ENCODE measurements at places on chromosomes 12 and 14.

GRCh38 chr12:3217683-3218079 lies 140.5 kb downstream of the TSPAN9 start:
- DNase-seq = no peak

DNA sequence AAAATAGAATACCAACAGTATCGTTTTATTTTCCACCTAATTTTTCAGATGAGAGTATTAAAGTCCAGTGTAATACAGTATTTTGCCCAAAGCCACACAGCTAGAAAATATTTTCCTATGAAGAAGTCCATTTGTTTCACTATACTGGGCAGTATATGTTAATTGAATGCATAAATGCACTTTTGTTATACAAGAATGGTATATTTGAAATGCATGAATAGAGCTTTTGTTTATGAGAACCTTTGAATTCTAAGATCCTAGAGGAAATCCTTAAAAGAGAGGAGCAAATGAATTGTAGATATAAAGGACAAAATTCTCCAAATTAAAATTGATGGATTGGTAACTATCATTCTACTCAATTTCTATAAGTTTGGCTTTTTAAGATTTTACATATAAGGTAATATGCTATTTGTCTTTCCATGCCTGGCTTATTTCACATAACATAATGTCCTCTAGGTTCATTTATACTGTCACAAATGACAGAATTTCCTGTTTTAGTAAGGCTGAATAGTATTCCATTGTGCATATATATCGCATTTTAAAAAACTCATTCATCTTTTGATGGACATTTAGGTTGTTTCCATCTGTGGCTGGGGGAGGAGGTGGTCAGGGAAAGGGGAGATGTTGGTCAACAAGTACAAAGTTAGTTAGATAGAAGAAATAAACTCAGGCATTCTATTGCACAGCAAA lies 136.6 kb upstream of the DCN start:
- DNase-seq = no peak

DNA sequence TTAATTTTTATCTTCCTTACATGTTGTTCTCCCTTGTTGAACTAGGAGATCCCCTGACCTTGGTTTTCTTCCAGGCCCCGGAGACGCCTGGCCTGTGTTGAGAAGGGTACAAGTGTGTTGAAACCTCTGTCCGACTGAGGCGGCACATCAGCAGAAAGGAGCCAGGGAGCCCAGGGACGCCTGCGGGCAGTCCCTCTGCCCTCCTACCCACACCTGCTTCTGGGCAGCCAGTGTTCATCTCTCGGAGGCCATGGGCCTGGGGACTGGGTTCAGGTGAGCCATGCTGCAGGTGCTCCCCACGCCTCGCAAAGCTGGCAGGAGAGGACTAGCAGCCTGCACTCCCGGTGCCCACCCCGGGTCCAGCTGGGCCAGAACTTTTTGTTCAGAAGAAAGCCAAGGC lies 39.9 kb upstream of the EIF5 start:
- DNase-seq = no peak

- DNase-seq = no peak
These were observed 211.0 kb upstream of the NUDT4 start for GRCh38 chr12:93166541-93167307.

DNA sequence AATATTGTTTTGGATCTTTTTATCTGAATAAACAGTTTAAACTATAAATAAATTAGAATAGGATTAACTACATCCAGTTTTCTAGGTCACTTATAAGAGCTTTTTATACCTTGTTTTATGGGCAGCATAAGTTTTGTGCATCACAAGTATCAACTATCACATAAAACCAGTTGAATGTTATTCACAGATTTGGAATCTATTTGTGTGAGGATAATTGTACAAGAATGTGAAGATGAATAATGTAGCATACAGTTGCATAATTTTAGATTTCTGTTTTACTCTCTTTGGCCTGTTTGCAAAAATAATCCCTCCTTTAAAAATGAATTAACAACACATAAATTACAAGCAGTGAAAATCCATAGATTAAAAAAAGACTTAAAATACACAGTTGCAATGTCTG lies 88.8 kb downstream of the SCFD1 start:
- DNase-seq = no peak

GRCh38 chr14:88882236-88882635 lies 57.8 kb downstream of the TTC8 start:
- DNase-seq = no peak

GRCh38 chr12:69239922-69240630 lies 707 bp downstream of the CPSF6 start:
- DNase-seq = no peak

- DNase-seq = no peak
These were observed 281.1 kb upstream of the NAV3 start for GRCh38 chr12:77549383-77550128.

- DNase-seq = no peak
These were observed 10.0 kb downstream of the TMCC3 start for GRCh38 chr12:94640134-94640928.

DNA sequence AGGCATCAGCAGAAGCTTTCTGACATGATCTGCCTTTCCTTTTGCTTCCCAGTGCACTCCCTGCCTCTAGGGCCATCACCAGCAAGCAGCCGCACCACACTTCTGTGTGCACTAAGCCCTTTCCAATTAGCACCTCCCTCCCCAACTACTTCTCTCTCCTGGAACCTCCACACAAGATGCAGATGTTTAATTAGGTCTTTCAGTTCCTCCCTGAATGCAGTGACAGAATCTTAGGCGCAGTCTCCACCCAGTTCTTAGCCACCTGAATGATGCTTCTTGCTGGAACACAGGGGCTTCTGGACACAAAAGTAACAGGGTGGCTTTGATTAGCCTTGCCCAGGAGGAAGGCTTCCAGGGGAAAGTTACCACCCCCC lies 32.9 kb downstream of the NIN start:
- no peak for DNase-seq

DNA sequence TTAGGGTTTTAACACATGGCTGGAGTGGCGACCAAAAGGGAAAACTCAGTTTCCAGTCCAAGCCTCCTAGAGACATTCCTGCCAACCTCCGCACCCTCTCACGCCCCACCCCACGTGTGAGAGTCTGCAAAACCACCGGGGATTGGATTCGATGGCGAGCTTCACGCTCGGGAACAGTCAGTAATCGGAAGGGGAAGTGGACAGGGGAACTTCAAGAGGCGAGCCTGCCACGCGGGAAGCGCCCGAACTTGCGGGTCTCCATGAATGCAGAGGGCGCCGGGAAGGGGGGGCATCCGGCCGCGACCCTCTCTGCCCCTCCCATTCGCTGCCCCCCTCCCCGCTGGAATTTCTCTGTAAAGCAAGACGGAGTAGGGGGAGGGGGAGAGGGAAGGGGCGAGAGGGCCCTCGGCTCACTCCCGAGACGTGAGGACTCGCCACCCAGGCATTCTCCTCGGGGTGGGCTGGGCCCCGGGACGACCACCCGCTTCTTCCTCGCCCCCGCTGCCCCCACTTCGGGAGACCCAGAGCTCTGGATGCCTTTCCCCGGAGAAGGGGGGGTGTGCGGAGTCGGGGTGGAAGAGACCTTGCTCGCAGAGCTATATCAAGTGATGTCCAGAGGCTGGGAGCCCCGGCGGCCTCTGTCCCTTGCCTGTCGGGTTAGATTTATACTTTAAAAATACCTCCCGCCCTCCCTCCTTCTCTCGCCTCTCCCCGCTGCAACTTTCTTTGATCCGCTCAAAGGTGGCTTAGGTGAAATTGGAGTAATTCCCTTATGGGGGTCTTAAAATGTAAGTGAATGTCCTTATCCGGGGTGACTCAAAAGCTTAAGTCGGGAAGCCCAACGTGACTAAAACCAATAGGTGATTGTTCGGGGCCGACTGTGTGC lies 2.5 kb upstream of the CCND2 start:
- no peak for DNase-seq

GRCh38 chr12:64566831-64567517 lies 43.3 kb upstream of the RASSF3 start:
- no peak for DNase-seq

GRCh38 chr12:95214466-95214865 lies 2.8 kb downstream of the FGD6 start:
- no peak for DNase-seq

DNA sequence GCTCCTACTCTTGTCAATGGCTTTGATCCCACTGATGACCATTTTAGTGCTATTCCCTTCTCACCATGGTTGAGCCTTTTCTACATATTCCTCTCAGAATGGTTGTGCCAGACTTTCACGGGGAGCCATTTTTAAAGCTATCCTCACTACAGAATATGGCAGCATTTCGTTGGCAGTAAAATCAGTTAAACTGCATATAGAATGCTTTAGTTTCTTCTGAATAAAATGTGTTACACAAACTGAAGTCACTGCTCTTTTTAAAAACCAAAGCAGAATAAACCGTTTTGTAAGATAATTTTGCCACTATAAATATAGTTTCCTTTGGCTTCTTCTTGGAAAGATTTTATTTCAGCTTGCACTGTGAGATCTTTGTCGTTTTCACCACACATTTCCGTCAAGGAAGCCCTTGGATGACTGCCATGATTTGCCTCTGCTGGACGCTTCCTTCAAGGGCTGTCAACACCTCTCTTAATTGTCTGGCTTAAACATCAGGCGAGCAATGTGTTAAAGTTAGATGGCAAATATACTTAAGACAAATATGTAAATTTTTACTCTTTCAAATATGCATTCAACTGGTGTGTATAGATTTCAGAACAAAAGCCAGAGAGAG lies 624.2 kb downstream of the DIO2 start:
- DNase-seq = no peak

GRCh38 chr12:105523164-105524057 lies 192.9 kb downstream of the C12orf75 start:
- DNase-seq = no peak

DNA sequence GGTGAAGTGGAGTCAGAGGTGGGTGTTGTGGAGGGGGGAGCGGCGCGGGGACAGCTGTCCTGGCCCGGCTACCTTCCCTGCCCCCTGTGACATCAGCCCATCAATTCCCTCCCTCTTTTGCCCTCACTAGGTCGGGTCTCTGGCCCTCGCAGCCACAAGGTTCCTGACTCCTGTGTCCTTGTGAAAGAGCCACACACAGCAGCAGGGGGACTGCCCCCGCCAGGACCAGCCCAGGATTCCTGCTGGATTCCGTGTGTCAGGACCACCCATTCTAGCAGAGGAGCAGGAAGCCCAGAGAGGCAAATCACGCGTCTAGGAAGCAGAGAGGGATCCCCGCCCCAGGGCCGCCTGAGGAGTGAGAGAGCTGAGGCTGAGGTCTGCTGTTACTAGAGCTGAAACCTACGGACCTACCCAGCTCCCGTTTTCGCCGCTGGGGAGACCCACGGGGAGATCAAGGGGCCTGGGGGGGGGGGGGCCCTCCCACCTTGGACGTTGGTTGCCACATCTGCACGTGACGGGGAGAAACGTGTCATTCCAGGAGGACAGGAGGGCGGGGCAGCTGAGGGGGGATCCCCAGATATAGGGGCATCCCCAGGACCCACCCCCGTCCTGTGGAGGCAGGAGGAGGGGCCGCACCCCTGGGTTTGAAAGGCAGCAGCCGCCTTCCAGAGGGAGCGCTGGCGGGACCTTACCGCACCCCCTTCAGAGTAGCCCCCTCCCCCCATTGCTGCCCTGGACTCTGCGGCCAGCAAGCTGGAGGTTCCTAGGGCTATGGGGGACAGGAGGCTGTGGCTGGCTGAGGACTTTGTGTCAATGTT lies 12.5 kb upstream of the INF2 start:
- DNase-seq = no peak

DNA sequence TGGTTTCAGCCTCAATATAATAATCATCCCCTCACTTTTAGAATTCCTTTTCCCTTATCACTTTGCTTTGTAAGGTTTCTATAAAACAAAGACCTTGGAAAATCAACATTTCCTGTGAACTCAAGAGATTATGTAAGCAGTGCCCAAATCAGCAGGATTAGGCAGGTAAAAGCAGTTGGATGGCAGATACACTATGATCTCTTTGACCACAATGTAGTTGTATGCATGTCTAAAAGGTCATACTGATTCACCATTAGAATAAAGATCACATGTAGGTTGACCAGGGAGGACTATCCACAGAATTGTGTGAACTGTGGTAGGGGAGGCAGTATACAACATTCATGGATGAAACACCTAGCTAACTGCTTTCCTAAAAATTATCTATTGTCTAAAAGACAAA lies 57.5 kb downstream of the DENND5B start:
- DNase-seq = no peak

DNA sequence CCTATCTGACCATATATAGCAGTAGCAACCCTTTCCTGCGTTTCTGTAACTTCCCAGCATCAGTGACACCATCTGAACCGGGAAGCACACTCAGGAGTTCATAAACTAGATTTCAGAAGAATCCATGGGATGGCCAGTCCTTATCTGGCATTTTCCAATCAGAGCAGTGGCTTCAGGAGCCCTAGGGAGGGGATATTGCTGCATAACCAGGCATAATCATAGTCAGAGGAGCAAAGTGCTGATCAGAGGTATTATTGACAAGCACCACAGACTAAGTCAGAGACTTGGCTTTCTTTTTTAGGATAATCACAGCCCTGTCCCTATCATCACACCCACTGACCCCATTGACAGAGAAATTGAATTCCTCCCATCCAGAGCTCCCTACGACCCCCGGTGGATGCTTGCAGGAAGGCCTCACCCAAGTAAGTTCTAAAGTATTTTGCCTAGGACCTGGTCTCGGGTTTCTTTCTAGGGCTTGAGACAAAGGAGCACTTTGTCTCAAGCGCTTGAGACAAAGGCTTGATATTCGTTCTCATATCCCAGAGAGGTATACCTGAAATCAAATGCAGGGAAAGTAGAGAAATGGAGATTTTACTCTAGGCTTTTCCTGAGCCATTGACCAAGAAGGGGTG lies 55.1 kb downstream of the FOXN4 start:
- DNase-seq = no peak

- DNase-seq = no peak
These were observed 58.9 kb downstream of the BCL11B start for GRCh38 chr14:99213101-99213500.

DNA sequence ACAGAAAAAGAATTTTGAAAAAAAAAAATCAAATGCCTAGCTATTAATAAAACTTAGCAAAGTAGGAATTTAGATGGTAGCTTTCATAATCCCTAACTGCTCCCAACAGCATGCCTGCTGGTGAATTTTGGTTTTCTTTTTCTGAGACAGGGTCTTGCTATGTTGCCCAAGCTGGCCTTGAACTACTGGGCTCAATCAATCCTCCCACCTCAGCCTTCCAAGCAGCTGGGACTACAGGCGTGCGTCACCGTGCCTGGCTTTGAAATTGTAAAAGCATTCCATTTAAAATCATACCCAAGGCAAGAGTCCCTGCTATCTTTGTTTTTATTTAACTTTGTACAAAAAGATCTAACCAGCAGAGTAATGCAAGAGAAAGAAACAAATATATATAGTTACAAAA lies 20.7 kb downstream of the FBXO21 start:
- DNase-seq = no peak

- DNase-seq = no peak
These were observed 146.4 kb upstream of the BTG1 start for GRCh38 chr12:92292016-92292415.

DNA sequence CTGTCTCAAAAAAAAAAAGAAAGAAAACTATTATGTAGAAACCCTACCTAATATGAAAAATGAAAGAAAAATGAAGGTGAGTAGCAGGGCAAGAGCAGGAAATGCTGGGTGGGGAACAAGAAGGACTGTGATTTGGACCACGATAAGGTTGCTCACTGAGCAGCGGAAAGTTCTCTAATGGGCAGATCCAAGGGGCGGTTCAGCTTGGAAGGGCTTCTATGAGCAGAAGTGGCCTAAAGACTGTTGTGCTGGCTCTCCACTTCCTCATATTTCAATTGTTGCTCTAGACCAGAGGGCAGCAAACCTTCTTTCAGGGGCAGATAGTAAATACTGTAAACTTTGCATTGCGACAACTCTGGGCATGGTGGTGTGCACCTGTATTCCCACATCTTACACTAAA lies 16.3 kb upstream of the NFYB start:
- DNase-seq = no peak

- no peak for DNase-seq
These were observed 439.1 kb downstream of the NPAS3 start for GRCh38 chr14:33377596-33378390.

All from activated CD8-positive, alpha-beta memory T cell treated with anti-CD3 and anti-CD28 coated beads for 1 hour (primary cell).